ENCODE measurements at places on chromosomes 5 and 9.

DNA sequence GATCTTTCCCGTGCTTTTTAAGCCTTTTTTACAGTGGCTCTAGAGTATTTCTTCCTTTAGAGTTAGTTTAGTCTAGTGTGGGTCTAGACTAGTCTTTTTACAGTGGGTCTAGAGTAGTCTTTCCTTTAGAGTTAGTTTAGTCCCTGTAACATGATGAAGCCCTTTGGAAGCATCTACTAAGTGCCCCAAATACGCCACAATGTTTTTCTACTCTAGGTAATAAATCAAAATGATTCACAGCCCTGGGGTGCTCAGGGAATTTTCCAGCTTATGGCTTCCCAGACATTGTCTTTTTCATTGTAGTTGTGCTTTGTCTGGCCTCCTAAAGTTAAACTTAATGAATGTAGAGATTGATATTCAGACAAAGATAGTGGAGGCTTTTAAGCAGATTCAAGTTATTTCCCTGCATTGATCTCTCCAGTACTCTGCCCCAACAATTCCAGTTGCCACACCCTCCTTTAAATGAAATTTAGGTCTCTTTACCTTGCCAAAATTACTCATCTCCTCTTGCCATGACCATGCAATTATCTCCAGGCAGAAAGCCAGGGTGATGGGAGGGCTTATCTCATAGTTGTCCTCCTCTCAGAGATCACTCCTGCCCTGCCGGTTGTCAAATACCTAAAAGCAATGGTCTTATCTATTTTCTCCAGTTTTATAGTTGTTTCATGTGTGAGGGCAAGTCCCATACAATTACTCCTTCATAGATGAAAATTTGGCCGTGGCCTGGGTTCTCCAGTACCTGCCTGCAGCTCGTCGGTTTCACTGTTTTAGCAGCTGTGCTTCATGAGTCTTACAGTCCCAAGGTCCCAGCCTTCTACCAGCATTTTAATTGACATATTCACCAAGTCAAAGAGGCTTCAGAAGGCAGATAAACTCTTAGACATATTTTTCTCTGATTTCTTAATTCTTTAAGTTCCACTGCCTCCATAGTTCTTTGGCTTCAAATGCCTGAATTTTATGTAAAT is 794.0 kb upstream of the COX7C start:
- no peak for DNase-seq

DNA sequence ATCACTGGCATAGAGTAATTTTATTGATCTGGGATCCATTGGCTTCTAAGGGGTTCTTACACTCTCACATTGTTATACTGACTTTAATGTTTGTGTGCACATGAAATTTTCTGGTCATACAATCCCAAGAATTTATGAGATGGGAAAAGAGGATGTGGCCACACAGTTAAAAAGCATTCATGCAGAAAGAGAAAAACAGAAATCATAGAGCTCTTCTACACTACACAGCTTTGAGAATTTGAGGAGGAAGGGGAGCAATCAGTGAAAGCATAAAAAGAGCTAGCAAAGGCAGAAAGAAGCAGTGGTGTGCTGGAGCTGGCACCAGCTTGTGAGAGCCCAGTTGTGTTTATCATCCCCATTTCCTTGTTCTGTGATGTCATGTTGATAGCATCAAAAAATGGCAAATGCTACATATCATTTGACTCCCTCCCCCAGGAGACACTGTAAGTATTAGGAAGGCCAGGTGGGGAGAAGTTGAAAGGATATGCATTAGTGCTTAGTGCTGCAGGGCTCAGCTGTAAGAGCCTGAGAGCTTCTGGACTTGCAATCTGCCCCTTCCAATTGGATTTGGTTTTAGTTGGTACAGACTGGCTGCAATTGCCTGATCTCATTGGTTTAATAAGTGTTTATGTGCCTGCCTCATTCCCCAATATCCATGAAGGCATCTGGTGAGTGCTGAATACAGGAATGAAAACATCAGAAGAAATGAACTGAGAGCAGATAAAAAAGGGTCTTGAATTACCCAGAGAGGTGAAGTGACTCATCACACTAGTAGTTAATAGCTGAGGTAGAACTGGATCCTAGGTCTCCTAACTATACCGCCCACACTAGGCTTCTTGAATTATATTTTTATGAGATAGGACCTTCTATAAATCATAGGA is 30.9 kb downstream of the RHOBTB3 start:
- no peak for DNase-seq

- no peak for DNase-seq
These were observed 91.8 kb downstream of the STX17 start for GRCh38 chr9:99998266-99998665.

DNA sequence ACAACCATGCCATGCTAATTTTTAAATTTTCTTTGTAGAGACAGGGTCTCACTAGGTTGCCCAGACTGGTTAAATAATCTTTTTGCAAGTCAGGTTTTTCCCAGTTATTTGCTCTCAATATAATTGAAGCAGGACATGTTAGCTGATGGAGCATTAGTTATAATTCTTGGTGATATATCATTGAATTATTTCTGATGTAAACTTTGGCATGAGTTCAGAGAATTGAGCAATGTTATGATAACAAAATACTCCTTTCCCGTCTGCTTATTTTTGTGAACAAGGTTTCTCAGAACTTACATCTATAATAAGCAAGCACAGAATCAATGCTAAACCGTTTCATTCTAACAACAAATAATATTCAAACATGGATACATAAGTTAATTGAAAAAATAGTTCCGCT is 37.8 kb downstream of the BHMT start:
- no peak for DNase-seq

DNA sequence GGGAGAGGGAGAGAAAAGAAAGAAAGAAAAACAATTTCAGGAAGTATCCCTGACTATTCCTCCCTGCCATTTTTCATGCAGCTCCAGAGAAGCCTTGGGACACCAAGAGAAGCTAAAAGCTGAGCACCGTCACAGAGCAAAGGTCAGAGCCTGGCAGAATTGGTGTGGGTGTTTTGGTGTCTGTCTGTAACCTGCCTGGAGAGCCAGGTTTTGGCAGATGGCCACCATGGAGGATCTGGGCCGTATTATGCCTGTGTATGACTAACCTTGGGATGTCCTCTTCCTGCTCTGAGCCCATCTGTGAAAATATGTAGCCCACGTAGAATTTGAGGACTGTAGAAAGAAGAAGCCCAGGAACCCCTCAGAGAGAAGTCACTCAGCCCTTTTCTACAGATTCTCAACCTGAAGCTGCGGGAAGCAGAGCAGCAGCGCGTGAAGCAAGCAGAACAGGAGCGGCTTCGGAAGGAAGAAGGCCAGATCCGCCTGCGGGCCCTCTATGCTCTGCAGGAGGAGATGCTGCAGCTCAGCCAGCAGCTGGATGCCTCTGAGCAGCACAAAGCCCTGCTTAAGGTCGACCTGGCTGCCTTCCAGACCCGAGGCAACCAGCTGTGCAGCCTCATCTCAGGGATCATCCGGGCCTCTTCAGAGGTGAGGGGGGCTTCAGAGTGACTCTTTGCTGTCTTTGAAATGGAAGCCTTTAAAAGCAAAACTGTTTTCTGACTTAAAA is 18.8 kb downstream of the GLE1 start:
- no peak for DNase-seq

DNA sequence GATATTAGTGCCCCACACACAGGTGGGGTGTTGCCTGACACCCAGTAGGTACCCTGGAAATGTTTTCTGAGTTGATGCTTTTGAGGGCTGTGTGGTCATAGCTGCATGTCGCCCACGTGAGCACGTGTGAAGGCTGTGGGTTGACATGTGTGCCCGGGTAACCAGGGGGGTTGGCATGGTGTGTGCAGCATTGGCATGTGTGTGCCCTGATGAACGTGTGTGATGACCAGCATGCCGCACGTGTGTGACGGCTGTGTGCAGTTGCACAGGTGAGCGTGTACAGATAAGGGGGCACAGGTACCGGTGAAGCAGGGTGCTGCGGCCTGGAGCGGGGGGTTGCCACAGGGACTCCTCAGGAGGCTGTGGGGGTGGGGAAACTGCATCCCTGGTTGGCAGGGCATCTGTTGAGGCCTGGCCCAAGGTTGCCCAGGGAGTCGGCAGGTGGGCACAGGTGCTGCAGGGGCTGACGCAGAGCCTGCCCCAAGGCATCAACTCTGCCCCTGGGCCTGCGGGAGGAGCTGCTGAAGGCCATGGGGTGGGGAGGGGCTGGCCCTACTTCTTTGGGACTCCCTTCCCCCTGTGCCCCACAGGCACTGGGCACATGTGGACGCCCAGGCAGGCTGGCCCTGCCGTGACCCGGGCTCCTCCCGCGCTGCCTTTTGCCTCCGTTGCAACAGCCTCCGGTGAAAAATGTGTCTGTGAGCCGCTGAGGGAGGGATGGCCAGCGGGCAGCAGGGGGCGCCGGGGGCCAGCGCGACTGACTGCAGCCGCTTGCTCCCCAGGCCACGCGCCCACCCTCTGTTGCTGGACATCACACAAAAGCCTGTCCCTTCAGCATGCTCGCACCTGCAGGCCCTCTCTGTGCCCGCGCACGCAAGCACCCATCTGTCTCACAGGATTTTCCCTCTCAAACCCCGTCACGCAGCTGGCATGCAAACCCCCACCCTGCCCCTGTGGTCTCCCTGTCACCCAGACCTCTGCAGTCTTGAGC is 2.2 kb downstream of the UNC5A start:
- DNase-seq, result no peak

DNA sequence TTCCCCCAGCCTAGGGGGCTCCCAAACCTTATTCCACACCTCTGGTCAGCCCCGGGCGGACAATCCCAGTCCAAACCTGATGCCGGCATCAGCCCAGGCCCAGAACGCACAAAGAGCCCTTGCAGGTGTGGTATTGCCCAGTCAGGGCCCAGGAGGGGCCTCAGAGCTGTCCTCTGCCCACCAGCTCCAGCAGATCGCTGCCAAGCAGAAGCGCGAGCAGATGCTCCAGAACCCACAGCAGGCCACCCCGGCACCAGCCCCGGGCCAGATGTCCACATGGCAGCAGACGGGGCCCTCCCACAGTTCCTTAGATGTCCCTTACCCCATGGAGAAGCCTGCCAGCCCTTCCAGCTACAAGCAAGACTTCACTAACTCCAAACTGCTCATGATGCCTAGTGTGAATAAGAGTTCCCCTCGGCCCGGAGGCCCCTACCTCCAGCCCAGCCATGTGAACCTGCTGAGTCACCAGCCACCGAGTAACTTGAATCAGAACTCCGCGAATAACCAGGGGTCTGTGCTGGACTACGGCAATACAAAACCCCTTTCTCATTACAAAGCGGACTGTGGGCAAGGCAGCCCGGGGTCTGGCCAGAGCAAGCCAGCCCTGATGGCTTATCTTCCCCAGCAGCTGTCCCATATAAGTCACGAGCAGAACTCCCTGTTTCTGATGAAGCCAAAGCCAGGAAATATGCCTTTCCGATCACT is 27.6 kb upstream of the LTC4S start:
- no peak for DNase-seq

DNA sequence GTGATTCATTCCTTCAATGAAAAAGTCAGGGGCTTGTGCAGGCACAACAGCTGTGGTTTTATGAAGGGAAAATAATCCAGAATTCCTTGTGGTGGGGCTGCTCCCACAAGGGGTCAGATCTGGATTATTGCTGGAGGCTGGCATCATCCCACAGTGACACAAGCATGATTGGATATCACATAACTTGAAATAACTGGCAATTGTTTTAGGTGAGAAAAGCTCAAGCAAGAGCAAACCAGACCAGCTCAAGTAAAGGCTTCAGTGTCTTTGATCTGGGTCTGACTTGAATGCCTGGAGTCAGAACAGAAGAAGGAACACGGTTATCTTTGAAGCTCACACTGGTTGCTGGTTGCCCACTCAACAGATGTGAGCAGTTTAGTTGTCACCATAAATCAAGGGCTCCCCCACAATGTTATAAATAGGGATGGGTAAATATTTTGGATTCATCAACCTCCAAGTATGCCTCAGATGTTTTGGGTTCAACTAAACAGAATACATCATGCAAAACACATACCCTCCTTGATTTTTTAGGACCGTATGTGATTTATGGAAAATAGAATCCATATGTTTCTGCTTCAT is 3.1 kb upstream of the ZNF474 start:
- DNase-seq, result no peak

- DNase-seq, result no peak
These were observed 34.5 kb upstream of the LIFR start for GRCh38 chr5:38590838-38591522.

- DNase-seq, result no peak
These were observed 805.0 kb upstream of the PTPRD start for GRCh38 chr9:11417782-11418181.

GRCh38 chr5:89080467-89081116 is 197.6 kb upstream of the MEF2C start:
- no peak for DNase-seq

DNA sequence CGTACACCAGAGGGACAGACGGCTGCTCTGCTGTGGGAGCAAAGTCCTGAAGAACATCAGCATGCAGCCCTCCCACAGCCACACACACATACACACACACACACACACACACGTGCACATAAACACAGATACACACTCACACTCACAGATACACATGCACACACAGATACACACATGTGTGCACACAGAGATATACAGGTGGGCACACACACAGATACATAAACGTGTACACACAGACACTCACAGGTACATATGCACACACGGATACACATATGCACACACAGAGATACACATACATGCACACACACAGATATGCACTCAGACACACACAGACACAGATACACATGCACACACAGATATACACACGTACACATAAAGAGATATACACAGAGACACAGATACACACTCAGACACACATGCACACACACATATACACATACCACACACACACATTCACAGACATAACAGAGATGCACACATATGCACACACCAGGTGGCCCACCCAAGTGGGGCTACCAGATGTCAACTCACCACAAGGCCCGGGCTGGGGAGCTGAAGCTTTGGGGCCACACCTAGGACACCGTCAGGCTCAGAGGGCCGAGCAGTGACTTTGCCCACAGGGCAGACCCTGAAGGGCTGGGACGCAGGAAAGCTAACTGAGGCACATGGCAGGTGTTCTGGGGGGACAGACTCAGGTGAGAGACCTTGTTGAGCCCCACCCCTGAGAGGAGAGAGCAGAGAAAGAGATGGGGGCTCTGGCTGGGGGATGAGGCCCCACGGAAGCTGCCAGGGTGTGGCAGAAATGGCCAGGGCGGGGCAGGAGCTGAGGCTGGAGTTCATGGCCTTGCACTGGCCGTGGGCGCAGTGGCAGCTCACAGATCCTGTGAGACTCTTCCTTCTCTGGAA is 148.6 kb upstream of the PPP1R26 start:
- no peak for DNase-seq

- no peak for DNase-seq
These were observed 441.2 kb upstream of the CHD1 start for GRCh38 chr5:99369797-99370593.

DNA sequence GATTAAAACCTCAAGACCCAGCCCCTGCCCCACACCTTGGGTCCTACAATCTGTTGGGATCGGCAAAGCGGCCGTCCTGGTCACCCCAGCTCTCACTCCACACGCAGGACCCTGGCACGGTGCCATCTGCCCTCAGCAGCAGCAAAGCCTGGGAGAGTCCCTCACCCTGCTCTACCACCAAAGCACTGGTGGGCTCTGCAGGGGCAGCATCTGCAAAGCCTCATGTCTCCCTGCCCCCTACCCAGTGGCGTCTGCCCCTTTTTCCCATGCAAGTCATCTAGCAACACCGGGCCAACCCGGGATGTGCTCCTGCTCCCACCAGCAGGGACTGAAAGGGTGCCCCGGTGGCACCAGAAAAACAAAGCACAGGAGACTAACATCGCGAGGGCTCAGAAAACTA is 19.6 kb upstream of the CNOT6 start:
- no peak for DNase-seq

- no peak for DNase-seq
These were observed 104.3 kb upstream of the ARRDC3 start for GRCh38 chr5:91487420-91487819.

GRCh38 chr5:146007989-146008388 is 71.6 kb downstream of the SH3RF2 start:
- no peak for DNase-seq

- DNase-seq, result peak; percentile 48
These were observed 5.9 kb downstream of the ABCA2 start for GRCh38 chr9:137021979-137022661.

Measured in stimulated activated CD8-positive, alpha-beta memory T cell treated with anti-CD3 and anti-CD28 coated beads, Interleukin-4, amount 100 ng/mL, for 1 hour (primary cell).